ENCODE measurements at places on chromosomes 2 and 18.

DNA sequence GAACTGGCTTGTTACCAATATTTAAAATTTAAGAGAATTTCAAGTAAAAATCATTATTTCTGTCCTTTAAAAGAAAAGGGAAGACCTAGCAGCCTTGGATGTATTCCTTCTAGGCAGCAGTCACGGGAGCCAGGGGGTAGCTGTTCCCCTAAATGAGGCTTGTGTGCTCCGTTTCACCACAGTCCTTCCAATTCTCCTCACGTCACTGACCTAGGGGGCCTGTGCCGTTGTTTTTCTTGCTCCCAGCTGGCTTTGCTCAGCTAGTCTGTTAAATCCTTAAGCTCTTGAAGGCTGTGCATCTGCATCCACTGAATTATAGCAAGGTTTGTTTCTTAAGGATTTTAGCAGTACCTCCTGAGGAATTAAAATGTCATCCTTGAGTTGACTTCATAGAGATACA, 9.9 kb downstream of the KLHL23 start:
- no peak overlapping the region for H3K4me3 ChIP-seq
- no peak overlapping the region for H3K27ac ChIP-seq
- no peak for DNase-seq
- no peaks in the 10 kb centered on the region for H3K27me3 ChIP-seq

GRCh38 chr2:216317831-216318520, 54.3 kb downstream of the MARCHF4 start:
- H3K4me1 ChIP-seq = peaks cover 2% of the 10 kb centered on the region
- peaks cover 8% of the 10 kb centered on the region for H3K27me3 ChIP-seq
- H3K27ac ChIP-seq = no peak overlapping the region
- no peak overlapping the region for H3K4me3 ChIP-seq
- DNase-seq = no peak

- H3K4me1 ChIP-seq = no peaks in the 10 kb centered on the region
- no peak overlapping the region for H3K27ac ChIP-seq
- DNase-seq = no peak
- H3K27me3 ChIP-seq = peaks cover 5% of the 10 kb centered on the region
- no peak overlapping the region for H3K4me3 ChIP-seq
Observed at GRCh38 chr2:160836755-160837154, 323.5 kb upstream of the TANK start.

- H3K4me3 ChIP-seq = no peak overlapping the region
- no peak overlapping the region for H3K27ac ChIP-seq
- peaks cover 35% of the 10 kb centered on the region for H3K36me3 ChIP-seq
- DNase-seq = no peak
- H3K4me1 ChIP-seq = peaks cover 44% of the 10 kb centered on the region
Observed at GRCh38 chr2:101725038-101725437, 27.5 kb downstream of the MAP4K4 start.

DNA sequence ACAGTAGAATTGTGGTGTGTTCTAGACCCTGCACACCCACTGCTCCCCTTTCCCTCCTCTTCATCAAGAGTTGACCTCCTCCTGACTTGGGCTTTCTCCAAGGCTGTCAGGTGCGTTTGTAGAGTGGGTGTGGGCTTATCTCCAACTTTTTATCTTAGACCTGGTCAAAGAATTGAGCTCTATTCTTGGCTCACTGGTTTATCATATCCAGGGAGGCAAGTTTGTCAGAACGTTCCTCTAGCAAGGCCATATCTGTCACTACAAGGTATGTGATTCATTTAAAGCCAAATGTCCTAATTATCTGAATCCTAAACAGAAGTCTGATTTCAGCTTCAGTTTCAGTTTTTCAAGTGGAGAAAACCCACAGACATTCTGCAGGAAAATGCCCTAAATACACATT, 117.1 kb upstream of the MGAT5 start:
- peak overlapping the region; percentile 54 for H3K4me3 ChIP-seq
- no peaks in the 10 kb centered on the region for H3K27me3 ChIP-seq
- no peak for DNase-seq

DNA sequence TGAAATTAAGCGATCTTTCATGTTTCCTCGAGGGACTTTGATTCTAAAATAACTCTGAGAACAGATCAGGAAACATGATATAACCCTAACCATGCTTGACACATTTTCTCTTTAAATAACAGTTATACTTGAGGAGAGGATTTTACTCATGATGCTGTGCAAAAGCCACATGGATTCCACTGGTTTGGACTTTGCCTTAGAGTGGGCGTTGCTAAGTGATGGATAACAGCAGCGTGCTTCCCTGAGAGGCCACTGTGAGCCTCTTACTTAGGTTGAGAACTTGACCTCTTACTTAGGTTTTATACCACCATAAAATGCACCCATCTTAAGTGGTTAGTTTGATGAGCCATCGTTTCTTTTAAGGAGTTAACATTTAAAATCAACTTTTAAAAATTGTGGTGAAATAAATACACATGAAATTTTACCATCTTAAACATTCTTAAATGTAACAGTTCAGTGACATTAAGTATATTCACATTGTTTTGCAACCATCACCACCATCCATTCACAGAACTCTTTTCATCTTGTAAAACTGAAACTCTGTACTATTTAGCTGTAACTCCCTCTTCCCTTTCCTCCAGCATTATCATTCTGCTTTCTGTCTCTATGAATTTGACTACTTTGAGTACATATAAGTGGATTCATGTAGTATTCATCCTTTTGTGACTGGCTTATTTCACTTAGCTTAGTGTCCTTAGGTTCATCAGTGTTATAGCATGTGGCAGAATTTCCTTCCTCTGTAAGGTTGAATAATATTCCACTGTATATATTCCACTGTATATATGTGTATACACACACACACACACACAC, 22.6 kb downstream of the ANXA4 start:
- H3K4me3 ChIP-seq = peak overlapping the region; percentile 60
- no peaks in the 10 kb centered on the region for H3K27me3 ChIP-seq
- peaks cover 18% of the 10 kb centered on the region for H3K36me3 ChIP-seq
- peaks cover 38% of the 10 kb centered on the region for H3K4me1 ChIP-seq

- H3K4me3 ChIP-seq = no peak overlapping the region
- DNase-seq = no peak
- peaks cover 6% of the 10 kb centered on the region for H3K4me1 ChIP-seq
Observed at GRCh38 chr2:85534881-85535280, 4.1 kb upstream of the MAT2A start.

DNA sequence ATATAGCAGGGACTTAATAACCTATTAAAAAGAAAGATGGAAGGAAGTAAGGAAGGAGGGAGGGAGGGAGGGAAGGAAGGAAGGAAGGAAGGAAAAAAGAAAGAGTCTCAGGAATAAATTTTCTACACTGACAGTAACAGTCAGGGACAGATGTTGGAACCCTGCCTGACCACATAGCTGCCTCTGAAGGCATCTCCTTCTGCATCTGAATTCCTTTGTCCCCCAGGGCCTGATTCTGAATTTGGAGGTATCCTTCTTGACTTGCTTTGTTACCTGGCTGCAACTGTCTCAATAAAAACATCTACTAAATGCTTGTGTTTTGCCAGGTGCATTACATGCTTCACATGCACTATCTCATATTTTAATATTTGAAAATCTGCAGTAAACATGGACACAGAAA, 17.4 kb upstream of the LRATD1 start:
- no peaks in the 10 kb centered on the region for H3K36me3 ChIP-seq
- H3K27ac ChIP-seq = no peak overlapping the region
- DNase-seq = no peak

DNA sequence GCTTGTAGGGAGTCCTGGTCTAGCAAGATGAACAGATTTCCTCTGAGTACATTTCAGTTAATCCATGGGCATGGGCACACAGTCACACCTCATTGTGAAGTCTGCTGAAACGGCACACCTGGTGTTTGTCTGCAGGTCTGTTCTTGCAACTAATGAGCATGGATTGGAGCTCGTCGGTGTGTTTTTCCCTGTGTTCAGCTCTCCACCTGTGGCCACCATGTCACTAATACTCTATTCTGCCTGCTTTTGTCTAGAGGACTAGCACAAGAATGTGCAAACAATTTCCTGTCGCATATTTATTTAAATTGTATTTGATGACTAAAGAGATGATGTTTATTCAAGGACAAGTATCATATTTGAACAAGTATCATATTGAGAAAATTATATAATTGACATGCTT, 24.5 kb upstream of the PPP4R1 start:
- H3K4me3 ChIP-seq = no peak overlapping the region
- H3K36me3 ChIP-seq = no peaks in the 10 kb centered on the region
- H3K27me3 ChIP-seq = peaks cover 4% of the 10 kb centered on the region
- H3K4me1 ChIP-seq = no peaks in the 10 kb centered on the region
- DNase-seq = no peak

- H3K4me1 ChIP-seq = no peaks in the 10 kb centered on the region
- no peak for DNase-seq
- no peak overlapping the region for H3K27ac ChIP-seq
- H3K4me3 ChIP-seq = no peak overlapping the region
- H3K36me3 ChIP-seq = no peaks in the 10 kb centered on the region
Observed at GRCh38 chr2:17901246-17901645, 22.8 kb downstream of the KCNS3 start.

- peaks cover 55% of the 10 kb centered on the region for H3K36me3 ChIP-seq
- H3K4me1 ChIP-seq = peaks cover 27% of the 10 kb centered on the region
- H3K27ac ChIP-seq = no peak overlapping the region
Observed at GRCh38 chr2:230797515-230798495, 66.9 kb upstream of the ITM2C start.

GRCh38 chr2:240876035-240876474, 7.4 kb downstream of the AGXT start:
- H3K4me3 ChIP-seq = no peak overlapping the region
- no peaks in the 10 kb centered on the region for H3K4me1 ChIP-seq
- no peak overlapping the region for H3K27ac ChIP-seq
- no peaks in the 10 kb centered on the region for H3K27me3 ChIP-seq
- no peak for DNase-seq

- peaks cover 41% of the 10 kb centered on the region for H3K27me3 ChIP-seq
- DNase-seq = no peak
- H3K27ac ChIP-seq = no peak overlapping the region
- H3K4me3 ChIP-seq = no peak overlapping the region
Observed at GRCh38 chr18:76589316-76589715, 94.3 kb upstream of the ZNF516 start.

DNA sequence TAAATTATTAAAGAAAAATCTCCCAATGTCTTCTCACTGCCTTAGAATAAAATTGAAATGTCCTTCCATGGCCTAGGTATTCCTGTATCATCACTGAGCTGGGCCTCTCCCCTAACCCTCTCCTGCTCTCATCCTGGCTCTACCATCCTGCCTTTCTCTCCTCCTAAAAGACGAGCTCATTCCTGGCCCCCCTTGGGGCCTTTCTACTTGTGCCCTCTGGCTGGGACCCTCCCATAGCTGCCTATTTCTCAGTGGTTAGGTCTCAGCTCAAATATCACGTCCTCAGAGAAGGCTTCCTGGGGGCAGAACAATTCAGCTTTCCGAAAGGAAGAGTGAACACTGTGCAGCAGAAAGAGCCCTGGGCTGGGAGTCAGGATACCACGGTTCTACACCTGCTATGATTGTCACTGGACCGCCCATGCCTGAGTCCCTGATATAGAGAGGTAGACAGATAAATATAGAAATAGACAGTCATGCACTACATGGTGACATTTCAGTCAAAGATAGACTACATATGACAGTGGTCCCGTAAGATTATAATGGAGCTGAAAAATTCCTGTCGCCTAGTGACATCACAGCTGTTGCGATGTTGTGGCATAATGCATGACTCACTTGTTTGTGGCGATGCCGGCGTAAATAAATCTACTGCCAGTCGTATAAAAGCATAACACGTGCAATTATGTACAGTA, 9.4 kb downstream of the DNPEP start:
- H3K36me3 ChIP-seq = peaks cover 23% of the 10 kb centered on the region
- H3K27me3 ChIP-seq = no peaks in the 10 kb centered on the region
- no peak overlapping the region for H3K27ac ChIP-seq
- H3K4me1 ChIP-seq = peaks cover 2% of the 10 kb centered on the region
- no peak overlapping the region for H3K4me3 ChIP-seq
- no peak for DNase-seq

- no peak overlapping the region for H3K27ac ChIP-seq
- H3K36me3 ChIP-seq = peaks cover under 1% of the 10 kb centered on the region
- no peaks in the 10 kb centered on the region for H3K4me1 ChIP-seq
- no peak overlapping the region for H3K4me3 ChIP-seq
- DNase-seq = no peak
- H3K27me3 ChIP-seq = no peaks in the 10 kb centered on the region
Observed at GRCh38 chr2:97808816-97809215, 95.4 kb downstream of the ZAP70 start.

- DNase-seq = no peak
- no peaks in the 10 kb centered on the region for H3K27me3 ChIP-seq
- H3K27ac ChIP-seq = no peak overlapping the region
- peaks cover 6% of the 10 kb centered on the region for H3K36me3 ChIP-seq
Observed at GRCh38 chr18:79217979-79218604, 148.9 kb downstream of the ATP9B start.

DNA sequence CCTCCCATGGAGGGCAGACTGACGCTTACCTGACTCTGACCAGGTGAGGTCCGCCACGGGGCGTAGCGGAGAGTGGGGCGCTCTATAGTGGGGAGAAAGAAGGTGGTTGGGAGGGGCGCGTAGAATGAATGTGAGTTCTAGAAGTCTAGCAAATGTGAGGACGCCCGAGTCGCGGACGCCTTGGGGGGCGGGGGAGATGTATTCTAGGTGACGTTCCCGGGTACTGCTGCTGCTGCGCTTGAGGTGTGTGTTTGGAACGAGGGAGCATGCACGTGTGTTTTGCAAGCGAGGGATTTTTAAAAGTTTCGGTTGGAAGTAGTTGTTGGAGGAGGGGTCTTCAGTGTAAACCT, 758 bp downstream of the RIF1 start:
- peak overlapping the region; percentile 89 for H3K27ac ChIP-seq
- H3K27me3 ChIP-seq = peaks cover 3% of the 10 kb centered on the region

GRCh38 chr2:85712336-85712735, 18.2 kb downstream of the GNLY start:
- peaks cover 3% of the 10 kb centered on the region for H3K27me3 ChIP-seq
- H3K4me1 ChIP-seq = peaks cover 31% of the 10 kb centered on the region
- H3K27ac ChIP-seq = no peak overlapping the region
- no peaks in the 10 kb centered on the region for H3K36me3 ChIP-seq

GRCh38 chr2:142395291-142395690, 264.5 kb upstream of the LRP1B start:
- H3K4me3 ChIP-seq = no peak overlapping the region
- no peaks in the 10 kb centered on the region for H3K36me3 ChIP-seq
- no peak overlapping the region for H3K27ac ChIP-seq
- H3K27me3 ChIP-seq = no peaks in the 10 kb centered on the region
- DNase-seq = no peak

DNA sequence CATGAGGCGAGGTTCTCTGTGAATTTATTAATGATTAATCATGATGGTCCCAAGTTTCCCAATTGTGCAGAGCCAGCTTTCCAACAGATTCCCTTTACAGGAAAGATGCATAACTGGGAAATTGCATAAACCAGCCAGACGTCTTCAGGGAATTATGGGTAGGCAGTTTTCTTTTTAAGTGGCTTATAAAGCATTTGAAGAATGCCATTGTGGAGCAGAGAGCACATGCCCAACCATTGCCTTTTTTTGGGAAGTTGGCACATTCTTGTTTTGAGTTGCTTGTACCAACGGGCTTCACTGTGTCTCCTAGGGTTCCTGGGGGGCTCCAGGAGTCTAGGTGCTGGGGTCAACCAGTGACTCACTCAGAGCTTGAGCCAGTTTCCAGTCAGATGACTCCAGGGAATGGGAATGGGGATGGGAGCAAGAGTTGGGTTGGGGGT, 231.7 kb upstream of the FOSL2 start:
- H3K27ac ChIP-seq = no peak overlapping the region
- H3K36me3 ChIP-seq = peaks cover 23% of the 10 kb centered on the region
- no peak overlapping the region for H3K4me3 ChIP-seq
- H3K27me3 ChIP-seq = no peaks in the 10 kb centered on the region
- no peak for DNase-seq
